ENCODE measurements at places on chromosomes 4 and X. TPM values are rescaled to one million over a fixed set of nuclear protein-coding genes. Genes with fewer than 3 reads are reported as not detected.

DNA sequence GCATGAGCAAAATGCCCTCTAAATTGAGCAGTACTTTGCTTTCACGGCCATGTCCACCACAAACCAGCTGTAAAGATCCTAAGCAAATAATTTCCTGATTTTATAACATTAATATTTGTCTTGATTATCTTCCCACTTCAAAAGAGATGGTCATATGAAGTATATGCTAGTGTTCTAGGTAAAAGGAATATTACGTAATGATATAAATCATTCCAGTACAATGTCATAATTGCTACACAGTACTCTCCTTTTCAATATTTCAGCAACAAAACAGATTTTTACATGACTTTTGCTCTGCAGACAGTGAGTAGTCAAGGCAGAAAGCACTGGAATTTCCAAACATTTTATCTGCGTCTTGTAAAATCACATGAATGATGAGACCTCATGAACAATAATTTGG is 572.8 kb upstream of the FRG1 start:
- no peak for DNase-seq
- no peaks in the 10 kb centered on the region for H3K27me3 ChIP-seq
- no peak overlapping the region for H3K27ac ChIP-seq
- H3K4me3 ChIP-seq: no peak overlapping the region
- H3K36me3 ChIP-seq: no peaks in the 10 kb centered on the region

- no peak for DNase-seq
- H3K27ac ChIP-seq: no peak overlapping the region
- no peaks in the 10 kb centered on the region for H3K27me3 ChIP-seq
- H3K36me3 ChIP-seq: no peaks in the 10 kb centered on the region
Measured at GRCh38 chr4:95505151-95505550, 43.6 kb downstream of the UNC5C start.

- no peak overlapping the region for H3K27ac ChIP-seq
- DNase-seq: no peak
- no peaks in the 10 kb centered on the region for H3K36me3 ChIP-seq
Measured at GRCh38 chr4:622071-622995, 3.0 kb upstream of the PDE6B start.

GRCh38 chr4:98728871-98729270 is 70.5 kb upstream of the TSPAN5 start:
- no peak overlapping the region for H3K4me3 ChIP-seq
- no peak overlapping the region for H3K27ac ChIP-seq
- no peaks in the 10 kb centered on the region for H3K36me3 ChIP-seq
- no peaks in the 10 kb centered on the region for H3K4me1 ChIP-seq
- no peak for DNase-seq

GRCh38 chr4:10589321-10589720 is 95.2 kb downstream of the CLNK start:
- H3K4me3 ChIP-seq: no peak overlapping the region
- no peak overlapping the region for H3K27ac ChIP-seq
- H3K27me3 ChIP-seq: no peaks in the 10 kb centered on the region
- H3K36me3 ChIP-seq: no peaks in the 10 kb centered on the region
- DNase-seq: no peak

DNA sequence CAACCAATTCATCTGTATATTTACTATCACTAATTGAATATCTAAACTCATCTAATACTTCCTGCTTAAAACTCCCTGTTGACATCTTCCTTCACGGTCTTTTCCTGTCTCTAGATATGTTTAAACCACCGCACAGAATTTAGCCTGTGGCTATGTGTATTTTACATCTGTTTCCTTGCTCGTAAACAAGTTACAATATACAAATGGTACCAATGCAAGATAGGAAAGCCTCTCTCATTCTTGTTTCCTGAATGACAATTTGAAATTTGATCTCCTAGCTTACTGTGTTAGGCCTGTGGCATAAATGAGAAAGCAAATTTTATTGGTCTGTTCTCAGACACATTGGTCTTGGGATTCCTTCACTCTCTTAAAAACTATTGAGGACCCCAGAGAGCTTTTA is 89.7 kb upstream of the PCDH7 start:
- no peaks in the 10 kb centered on the region for H3K27me3 ChIP-seq
- H3K4me3 ChIP-seq: no peak overlapping the region
- no peaks in the 10 kb centered on the region for H3K4me1 ChIP-seq
- no peak overlapping the region for H3K27ac ChIP-seq

- DNase-seq: peak; percentile 69
- H3K4me3 ChIP-seq: peak overlapping the region; percentile 51
- H3K27ac ChIP-seq: peak overlapping the region; percentile 91
- no peaks in the 10 kb centered on the region for H3K27me3 ChIP-seq
- H3K4me1 ChIP-seq: peaks cover 16% of the 10 kb centered on the region
Measured at GRCh38 chrX:40012868-40013265, 84.9 kb downstream of the BCOR start.

GRCh38 chrX:151710457-151710856 is 5.4 kb upstream of the FATE1 start:
- no peak for DNase-seq
- no peaks in the 10 kb centered on the region for H3K4me1 ChIP-seq
- no peak overlapping the region for H3K4me3 ChIP-seq
- H3K27ac ChIP-seq: no peak overlapping the region
- H3K36me3 ChIP-seq: no peaks in the 10 kb centered on the region
- H3K27me3 ChIP-seq: no peaks in the 10 kb centered on the region

DNA sequence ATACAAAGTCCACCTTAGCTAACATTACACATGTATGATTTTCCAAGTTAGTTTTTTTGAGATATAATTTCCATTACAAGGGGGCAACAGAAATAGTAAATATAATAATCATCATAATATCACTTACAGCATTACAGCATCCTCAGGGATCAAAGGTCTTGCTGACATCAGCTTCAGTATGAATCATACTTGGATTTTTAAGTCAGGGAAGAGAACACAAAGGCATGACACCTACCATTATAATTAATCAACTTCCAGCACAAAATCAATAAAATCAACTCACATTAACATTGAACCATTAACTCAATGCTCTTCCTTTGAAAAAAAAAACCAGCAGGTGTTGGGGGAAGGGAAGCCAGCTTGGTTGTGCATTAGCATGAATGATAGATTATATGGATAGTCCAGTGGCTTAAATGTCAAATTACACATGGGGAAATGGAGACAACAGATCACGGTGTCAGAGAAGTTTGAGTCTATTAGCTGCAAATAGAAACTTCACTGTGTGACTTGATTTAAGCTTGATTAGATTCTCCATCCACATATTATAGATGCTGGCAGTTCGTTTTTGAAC is 66.9 kb upstream of the CAPN6 start:
- no peaks in the 10 kb centered on the region for H3K36me3 ChIP-seq
- no peak overlapping the region for H3K27ac ChIP-seq
- no peak overlapping the region for H3K4me3 ChIP-seq
- no peaks in the 10 kb centered on the region for H3K4me1 ChIP-seq
- no peaks in the 10 kb centered on the region for H3K27me3 ChIP-seq

- H3K4me3 ChIP-seq: no peak overlapping the region
- no peaks in the 10 kb centered on the region for H3K27me3 ChIP-seq
- no peak for DNase-seq
- H3K36me3 ChIP-seq: no peaks in the 10 kb centered on the region
- H3K27ac ChIP-seq: no peak overlapping the region
Measured at GRCh38 chr4:152224721-152225420, 311.0 kb downstream of the FBXW7 start.

The FAM236D gene
- not detected for total RNA-seq

The OPRPN gene
- total RNA-seq: not detected

The TCEAL4 gene
- 159 TPM for total RNA-seq

The SLC9A7 gene
- total RNA-seq: 1.8 TPM

The ASIC5 gene
- not detected for total RNA-seq

The TCEAL2 gene
- 31.1 TPM for total RNA-seq

The SSX5 gene
- total RNA-seq: not detected

All from sigmoid colon (tissue), 7 donors.